ENCODE measurements at places on chromosomes 2 and 18.

DNA sequence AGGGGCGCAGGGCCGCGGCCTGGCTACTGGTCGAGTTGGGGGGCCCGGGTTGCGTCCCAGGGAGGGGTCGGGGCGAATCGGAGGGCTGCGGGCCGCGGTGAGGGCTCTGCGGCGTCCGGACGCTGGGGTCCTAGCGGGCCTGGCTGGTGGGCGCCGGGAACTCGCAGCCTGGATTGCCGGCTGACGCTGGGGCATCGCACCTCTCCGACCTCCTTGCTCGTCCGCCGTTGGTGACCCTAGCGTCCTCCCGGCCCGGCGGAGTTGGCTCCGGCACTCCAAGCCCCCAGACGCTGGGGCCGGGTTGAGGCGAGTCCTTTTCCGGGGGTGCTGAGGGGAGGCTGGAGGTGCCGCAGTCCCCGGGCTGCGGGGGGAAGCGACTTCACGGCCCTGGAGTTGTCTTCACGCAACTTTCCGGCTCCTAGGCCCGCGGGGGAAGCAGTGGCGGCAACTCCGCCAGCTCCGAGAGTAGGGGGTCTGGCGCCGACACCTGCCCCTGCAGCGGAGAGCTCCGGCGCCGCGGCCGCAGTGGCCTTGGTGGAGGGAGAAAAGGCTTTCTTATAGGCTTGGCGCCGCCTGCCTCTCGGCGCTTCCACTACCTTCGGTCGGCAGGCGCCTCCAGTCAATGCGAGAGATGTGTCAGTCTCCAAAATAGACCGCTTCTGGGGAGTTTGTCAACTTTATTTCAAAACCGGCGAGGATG, 70.3 kb downstream of the HAUS1 start:
- peak; percentile 66 for DNase-seq

DNA sequence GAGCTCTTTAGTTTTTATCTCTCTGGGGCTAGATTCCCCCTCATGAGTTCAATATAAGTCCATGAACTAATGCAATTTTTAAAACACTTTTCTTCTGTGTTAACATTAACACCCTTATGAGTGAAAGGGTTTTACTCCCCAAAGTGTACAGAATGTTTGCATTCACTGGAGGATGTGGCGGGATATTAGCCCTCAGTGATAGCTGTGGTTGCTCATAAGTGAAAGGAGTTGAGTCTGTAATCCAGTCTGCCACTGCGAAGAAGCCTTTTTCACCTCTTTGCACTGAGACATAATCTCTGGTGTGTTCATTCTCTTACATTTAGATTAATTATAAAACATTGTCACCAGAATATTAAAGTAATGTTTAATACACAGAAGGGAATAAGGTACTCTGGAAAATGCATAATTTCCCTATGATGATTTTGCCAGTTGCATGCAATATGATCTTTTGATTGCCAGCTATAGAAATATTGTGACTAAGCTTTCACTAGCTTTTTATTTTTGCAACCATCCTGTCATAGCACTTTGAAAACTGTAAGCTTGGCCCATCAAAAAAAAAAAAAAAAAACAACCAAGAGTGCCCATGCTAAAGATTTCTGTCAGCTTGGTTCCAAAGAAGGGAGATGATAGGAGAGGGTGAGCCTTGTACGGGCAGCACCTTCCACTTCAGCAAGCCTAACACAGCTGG, 113.2 kb downstream of the BCL11A start:
- DNase-seq: no peak

GRCh38 chr18:6792391-6792790, 62.9 kb downstream of the ARHGAP28 start:
- no peak for DNase-seq

DNA sequence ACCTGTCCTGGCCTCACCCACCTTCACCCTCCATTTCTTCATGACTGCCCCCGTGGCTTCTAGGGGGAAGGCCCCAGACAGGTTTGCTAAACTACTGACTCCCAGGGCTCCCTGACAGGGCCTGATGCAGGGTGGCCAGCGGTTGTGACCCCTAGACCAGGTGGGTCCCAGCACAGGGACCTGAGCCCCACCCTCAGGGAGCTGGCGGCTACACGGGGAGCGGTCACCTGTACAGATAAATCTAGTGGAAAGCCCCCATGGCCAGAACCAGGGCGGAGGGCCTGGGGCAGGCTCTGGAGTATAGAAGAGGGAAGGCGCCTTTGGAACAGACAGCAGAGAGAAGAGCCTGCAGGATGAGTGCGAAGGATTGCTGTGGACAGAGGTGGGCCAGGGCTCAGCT, 42.5 kb upstream of the PLB1 start:
- no peak for DNase-seq

DNA sequence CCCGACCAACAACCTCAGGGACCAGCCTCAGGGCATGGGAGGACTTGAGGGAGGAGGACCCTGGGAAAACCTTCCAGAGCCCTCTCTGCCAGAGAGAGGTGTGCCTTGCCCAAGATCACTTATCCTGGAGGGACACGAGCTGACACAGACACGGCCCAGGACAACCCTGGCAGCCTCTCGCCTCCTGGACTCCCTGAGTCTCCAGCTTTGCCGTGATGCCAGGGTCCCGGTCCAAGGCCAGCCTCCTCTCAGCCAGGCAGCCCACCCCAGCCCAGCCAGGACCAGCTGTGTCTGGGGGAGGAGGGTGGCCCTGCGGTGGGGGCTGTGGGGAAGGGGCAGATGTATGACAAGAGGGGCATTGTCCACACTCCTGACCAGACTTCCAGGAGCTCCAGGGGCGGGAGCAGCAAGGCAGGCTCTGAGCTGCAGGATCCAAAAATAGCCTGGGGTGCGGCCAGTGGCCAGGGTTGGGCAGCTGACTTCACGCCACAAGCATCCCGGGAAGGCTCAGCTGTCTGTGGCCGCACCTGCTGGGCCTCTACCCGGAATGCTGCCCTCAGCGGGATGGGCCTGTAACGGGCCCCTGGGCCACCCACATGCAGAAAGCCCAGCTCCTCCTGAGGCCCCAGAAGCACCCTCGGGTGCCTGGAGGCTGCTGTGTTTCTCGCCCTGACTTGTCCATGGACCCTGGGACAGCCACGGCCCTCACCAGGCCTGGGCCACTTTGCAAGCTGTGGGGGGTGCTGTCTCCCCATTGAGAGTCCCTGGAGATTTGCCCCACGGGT, 65.5 kb upstream of the GPC1 start:
- no peak for DNase-seq

- DNase-seq: no peak
Observed at GRCh38 chr2:24768013-24768412, 25.2 kb downstream of the PTRHD1 start.

DNA sequence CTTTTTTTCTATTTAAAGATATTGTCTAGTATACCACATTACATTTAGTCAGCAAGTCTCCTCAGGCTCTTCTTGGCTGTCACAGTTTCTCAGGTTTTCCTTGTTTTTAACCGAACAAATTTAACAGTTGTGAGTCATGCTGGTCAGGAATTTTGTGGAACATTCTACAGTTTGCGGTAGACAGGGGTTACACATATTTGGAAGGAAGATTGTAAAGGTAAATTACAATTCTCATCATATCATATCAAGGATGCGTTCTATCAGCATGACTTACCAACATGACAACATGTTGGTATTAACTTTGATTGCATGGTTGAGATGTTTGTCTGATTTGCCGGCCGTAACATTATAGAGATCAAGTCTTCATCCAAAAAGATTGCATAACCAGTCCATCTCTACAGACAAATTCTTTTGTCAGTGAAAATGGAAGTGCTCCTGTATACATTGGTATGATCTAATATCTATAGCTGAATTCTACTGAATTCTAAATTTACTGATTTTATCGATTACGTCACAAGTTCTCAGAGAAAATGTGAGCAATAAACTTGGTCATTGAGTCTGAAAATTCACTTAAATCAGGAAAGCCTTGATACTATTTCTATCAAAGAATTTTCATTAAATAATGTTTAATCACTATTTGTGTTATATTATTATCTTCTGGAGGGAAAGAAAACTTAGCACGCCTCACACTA, 664.4 kb upstream of the SLC8A1 start:
- no peak for DNase-seq

GRCh38 chr2:213723707-213724106, 439.4 kb downstream of the SPAG16 start:
- no peak for DNase-seq

GRCh38 chr2:152406836-152407161, 71.8 kb downstream of the FMNL2 start:
- DNase-seq: no peak

DNA sequence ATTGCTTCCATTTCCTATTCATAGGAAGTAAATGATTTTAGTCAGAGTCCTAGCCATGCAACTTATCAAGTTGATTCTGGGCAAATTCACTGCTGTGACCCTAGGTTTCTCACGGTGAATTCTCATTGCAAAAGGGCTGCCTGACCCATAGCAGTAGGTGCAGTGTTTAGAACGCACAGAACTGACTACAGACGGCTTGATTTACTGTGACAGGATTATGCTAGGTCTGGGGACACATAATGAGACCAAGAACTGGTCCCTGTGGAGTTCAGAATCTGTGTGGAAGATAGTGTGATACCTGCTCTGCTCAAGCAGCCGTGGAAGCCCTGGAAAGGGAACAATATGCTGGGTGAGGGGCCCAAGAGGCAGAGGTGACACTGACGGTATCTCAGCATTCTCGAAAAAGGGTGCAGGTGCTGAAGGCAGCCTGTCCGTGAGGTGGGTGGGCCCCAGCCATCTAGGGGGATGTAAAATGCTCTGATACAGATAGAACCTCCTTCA, 46.4 kb downstream of the ABCG8 start:
- DNase-seq: no peak

DNA sequence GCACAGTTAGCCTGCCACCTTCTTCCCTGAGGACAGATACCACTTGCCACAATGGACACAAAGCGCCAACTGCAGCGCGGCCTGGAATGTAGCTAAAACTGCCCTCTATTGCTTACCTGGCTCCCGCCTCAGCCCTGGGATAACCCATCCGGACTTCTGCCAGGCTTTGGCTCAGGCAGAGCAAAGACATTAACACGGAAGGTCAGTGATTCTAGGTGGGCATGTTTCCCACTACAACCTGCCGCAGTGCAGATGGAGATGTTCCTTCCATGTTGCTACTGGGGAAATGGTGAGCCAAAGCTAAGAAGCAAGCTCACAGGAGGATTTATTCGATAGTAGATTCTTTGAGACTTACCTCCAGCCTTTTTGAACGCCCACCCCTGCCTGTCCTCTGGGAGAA, 74.8 kb downstream of the XDH start:
- DNase-seq: no peak

GRCh38 chr2:118806797-118807667, 40.4 kb downstream of the EN1 start:
- DNase-seq: no peak

DNA sequence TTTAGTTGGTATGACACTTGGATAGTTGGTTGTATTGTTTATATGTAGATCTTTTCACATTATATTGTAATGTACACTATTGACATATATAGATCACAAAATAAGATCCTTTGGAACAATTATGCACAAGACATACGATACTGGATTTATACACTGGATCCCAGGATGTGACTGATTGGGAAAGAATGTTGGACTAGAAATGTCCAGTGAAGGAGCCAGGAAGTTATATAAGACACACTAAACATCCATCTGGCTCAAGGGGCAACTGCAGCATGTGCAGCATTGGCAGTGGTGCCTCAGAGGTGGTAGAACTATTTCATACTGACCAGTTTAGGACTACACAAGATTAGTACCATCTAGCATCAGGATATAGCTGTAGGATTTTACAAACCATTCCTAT, 104.9 kb downstream of the TRABD2A start:
- no peak for DNase-seq

DNA sequence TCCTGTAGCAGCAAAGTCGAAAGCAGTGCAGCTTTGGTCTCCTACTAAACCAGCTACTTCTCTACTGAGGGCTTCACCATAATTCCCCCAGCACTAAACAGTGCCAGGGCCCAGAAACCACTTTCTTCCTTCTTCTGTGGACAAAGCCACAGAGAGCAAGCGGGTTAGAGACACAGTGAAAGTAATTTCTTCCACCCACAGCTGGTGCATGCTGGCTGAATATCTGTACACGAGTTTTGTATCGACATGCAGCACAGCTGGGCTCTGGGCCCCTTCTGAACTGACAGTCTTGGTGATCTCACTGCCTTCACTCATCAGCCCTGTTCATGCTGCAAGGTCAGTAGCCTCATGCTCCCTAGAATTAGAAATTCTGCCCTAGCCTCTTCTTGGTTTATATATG, 74.0 kb upstream of the SULT1C3 start:
- DNase-seq: no peak

DNA sequence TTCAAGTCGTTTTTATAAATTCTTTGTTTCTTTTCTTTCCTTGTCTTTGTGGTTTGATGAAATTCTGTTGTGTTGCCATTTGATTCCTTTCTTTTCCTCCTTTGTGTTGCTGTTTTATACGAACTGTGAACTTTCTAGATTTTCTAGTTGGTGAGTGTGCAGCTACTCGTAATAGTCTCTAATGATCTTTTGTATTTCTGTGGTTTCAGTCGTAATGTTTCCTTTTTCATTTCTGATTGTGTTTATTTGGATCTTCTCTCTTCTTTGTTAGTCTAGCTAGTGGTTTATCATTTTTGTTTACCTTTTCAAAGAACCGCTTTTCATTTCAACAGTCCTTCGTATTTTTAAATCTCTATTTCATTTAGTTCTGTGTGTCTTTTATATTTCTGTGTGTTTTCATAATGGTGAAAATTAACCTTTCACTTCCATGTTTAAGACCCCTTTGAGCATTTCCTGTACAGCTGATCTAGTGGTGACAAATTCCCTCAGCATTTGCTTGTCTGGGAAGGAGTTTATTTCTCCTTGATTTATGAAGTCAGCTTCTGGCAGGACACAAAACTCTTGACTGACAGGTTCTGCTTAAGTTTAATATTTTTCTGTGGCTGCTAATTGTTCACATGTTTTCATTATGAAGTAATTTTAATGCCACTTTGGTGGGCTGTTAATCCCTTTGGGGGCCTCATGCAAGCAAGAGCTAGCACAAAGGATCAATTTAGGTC, 16.2 kb upstream of the MALT1 start:
- no peak for DNase-seq

DNA sequence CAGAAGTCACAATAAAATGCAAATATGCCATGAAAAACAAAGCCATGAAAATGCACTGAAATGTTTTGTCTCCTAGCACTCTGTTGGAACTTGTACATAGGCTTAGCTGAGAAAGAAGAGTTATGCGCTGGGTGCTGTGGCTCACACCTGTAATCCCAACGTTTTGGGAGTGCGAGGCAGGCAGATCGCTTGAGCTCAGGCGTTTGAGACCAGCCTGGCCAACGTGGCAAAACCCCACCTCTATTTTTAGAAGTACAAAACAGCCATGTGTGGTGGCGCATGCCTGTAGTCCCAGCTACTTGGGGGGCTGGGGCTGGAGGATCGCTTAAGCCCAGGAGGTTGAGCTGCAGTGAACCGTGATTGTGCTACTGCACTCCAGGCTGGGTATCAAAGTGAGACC, 39.9 kb downstream of the IRS1 start:
- DNase-seq: no peak

- DNase-seq: no peak
Observed at GRCh38 chr18:61957801-61958516, 65.2 kb upstream of the RNF152 start.

DNA sequence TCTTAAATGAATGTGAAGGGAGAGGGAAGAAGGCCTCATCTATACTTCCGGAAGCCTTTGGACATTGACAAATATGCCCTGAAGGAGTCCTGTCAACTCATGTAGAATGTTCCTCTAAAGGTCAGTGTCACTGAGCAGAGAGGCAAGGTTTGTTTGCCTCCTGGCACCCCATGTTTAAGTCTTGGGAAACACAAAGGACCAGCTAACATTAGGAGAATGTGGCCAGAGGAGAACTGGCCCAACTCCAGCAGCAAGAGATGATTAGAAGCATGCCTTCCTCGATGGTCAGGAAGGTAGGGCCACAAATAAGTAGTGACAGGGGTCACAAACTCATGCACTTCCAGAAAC, 5.7 kb downstream of the DYSF start:
- no peak for DNase-seq

- no peak for DNase-seq
Observed at GRCh38 chr2:110120171-110121051, 4.8 kb upstream of the MALL start.
